Stimulated activated CD4-positive, alpha-beta T cell treated with anti-CD3 and anti-CD28 coated beads, Interleukin-1b, Interleukin-23, amount 100 ng/mL, for 1 hour (primary cell): ENCODE measurements at places on chromosomes 4 and X.
A peak's percentile ranks its signal among the peaks of the same experiment; 100 is the strongest.

- DNase-seq = no peak
Measured at GRCh38 chrX:64191281-64192010, 14.1 kb downstream of the AMER1 start.

- DNase-seq = no peak
Measured at GRCh38 chr4:133146574-133147241, 2.4 kb upstream of the PCDH10 start.

GRCh38 chr4:83658806-83659205, 122.9 kb downstream of the GPAT3 start:
- DNase-seq = no peak

- no peak for DNase-seq
Measured at GRCh38 chr4:102580463-102580842, 79.3 kb downstream of the NFKB1 start.

GRCh38 chr4:155077452-155078229, 130.8 kb upstream of the NPY2R start:
- DNase-seq = no peak

- no peak for DNase-seq
Measured at GRCh38 chr4:25813448-25814106, 49.2 kb downstream of the SEL1L3 start.

DNA sequence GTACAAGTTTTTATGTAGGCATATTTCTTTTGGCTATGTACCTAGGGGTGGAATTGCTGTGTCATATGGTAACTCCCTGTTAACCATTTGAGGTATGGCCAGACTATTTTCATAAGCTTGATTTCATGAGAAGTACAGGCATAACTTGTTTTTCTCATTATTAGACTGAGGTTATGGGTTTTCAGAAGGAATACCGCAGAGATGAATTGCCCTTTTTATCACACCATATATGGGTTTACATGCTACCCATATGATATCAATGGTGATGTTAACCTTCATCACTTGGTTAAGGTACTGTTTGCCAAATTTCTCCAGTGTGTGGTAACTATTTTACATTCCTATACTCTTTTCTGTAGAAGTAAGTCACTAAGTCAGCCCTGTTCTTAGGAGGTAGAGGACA, 23.5 kb downstream of the RAB40A start:
- no peak for DNase-seq

DNA sequence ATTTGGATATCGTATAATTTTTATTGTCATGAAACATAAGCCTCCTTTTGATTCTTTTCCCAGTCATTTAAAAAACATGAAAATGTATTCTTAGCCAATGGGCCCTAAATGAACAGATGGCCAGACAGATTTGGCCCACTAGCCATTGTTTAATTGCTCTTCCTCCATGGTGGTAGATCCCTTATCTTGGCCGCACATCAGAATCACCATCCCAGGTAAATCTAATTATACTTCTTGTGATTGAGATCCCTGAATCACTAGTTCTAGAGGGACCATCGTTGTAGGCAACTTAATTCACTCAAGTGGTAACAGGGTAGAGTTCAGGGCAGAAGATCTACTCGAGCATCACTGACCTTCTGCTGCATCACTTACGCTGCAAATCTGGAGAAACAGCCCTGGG, 24.1 kb upstream of the VCX3A start:
- no peak for DNase-seq

DNA sequence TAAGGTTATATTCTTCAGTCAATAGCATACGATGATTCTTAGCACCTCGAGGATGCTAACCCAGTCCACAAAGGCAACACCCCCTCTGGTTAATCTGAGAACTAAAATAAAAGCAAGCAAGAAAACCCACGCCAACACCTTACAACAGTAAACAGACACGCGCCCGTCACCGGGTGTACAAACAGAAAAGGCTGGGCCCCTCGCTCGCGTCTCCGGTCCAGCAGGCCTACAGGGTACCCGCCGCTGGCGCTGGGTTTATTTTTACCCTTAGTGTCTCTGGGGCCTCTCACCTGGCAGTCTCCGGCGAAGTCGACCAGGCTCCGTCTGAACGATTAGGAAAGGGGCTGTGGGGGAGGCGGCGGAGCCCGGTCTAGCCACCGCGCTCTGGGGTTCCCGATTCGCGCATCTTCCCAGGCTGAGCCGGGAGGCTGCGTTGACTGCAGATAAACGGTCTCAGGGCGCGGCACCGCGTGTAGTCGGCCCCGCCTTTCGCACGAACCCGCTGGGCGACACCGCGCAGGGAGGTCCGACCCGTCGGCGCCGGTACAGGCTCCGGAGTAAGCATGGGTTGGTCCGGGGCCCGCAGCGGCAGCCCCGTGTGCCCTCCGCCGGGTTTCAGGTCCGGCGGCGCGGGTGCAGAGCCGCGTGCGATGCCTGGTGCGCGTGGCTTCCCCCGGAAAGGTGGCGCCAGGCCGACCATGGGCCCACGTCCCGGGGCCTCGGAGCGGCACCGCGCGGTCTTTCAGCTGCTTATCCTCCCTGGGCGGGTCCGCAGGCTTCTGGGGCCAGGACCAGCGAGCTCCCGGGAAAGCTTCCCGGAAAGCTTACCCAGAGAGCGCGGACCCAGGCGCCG, 441 bp downstream of the SLC9B2 start:
- peak; percentile 37 for DNase-seq

DNA sequence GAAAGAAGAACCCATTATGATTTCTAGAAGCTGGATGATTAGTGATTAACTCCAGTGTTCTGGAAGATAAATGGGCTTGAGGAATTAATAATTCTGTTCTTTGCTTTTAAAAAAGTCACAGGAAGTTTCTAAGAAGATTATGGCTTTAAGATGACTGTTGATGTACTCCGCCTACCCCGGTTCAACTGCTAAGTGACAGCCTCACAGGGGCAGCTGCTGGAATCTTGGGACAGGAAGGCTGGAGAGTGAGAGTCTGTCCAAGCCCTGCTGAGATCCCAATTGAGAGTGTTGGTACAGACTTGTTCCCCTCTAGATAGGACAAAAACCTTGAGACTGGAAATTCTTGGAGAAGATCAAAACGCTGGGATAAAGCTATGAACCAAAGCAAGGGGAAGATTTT, 37.3 kb downstream of the NPY1R start:
- no peak for DNase-seq

DNA sequence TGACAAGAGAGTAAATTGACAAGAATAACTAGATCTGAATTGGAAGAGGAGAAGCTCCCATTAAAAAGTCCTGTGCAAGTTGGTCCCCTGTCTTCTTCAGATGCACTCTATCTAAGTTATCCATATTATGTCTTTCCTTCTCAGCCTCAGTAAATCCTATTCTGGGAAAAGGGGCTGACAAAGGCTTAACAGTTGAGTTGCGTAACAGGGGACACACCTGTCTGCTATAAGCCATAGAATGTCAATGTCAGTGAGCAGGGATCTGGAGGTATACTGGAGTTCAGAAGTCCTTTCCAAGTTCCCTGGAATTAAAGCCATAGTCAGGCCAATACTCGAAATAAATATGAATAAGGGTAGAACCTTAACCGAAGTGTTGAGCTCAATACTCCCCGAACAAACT, 26.3 kb upstream of the TNIP3 start:
- no peak for DNase-seq

DNA sequence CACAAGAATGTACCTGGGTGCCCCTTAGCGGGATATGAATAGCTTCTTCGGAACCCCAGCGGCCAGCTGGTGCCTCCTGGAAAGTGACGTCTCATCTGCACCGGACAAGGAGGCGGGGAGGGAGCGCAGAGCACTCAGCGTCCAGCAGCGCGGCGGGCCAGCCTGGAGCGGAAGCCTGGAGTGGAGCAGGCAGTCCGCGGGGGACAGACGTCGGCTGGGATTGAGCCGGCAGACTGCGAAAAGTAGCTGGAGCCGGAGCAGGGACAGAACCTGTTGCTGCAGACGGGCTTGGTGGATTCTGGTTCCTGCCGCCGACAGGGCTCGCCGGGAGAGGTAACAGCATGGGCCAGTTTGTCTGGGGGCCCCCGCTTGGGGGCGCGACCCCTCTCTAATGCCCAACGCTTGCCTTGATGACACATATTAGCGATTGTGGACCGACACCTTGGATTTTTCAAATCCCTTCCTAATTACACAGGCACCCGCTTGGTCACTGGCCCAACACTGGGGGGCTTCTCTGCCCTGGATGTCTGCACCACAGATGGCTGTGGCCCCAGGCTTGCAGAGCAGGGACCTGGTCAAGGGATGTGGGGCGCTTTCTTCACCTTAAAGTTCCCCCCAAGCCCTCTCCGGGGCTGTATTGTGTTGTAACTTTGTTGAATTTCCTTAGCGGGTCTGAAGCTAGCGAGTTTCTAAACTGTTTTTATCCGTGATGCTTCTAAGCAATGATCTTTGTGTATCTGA, at the start of gene NPFFR2:
Gene NPFFR2 (plus strand): TSS at position 133 of the 741 bp plus-strand sequence. CDS start 96,592 bp downstream, outside the sequence.
- DNase-seq = no peak

DNA sequence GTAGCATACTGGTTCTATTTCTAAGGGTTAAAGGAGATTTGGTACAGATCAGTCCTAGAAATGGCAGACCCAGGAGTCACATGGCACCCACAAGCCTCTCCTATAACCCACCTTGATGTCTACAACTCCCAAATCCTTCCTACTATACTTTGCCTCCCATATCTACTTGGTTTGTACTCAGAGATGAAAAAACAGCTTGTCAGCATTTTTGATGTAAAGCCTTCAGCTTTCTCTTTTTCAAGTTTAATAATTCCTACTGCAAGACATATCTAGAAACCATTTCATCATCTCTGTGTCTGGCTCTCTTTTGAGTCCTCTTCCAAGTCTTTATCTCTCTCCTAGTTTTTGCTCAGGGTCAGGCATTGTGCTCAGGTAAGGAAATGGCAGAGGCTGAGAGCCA, 82.9 kb downstream of the NYX start:
- DNase-seq = no peak

- no peak for DNase-seq
Measured at GRCh38 chr4:41734371-41734770, 14.2 kb downstream of the PHOX2B start.

GRCh38 chr4:157459785-157460184, 239.3 kb downstream of the GRIA2 start:
- DNase-seq = no peak

- DNase-seq = no peak
Measured at GRCh38 chrX:144297221-144297620, 413.4 kb downstream of the UBE2NL start.

- DNase-seq = no peak
Measured at GRCh38 chr4:177092807-177093206, 216.9 kb upstream of the NEIL3 start.
